Neural progenitor cell (in vitro differentiated cells): ENCODE measurements at places on chromosomes 12 and 14. TPM values are rescaled to one million over a fixed set of nuclear protein-coding genes. Genes with fewer than 3 reads are reported as not detected.
A peak's percentile ranks its signal among the peaks of the same experiment; 100 is the strongest.

The KMT2D gene
- total RNA-seq = 19.0 and 31.3 TPM in 2 replicates

The ENDOU gene
- total RNA-seq = not detected in 2 replicates

The IL26 gene
- total RNA-seq = not detected in 2 replicates

The CELA1 gene
- total RNA-seq = not detected in 2 replicates

The SDR9C7 gene
- total RNA-seq = 0.28 and 0.32 TPM in 2 replicates

The RIC8B gene
- total RNA-seq = 21.2 and 33.2 TPM in 2 replicates

The DNAJC22 gene
- 0.34 and 0.39 TPM in 2 replicates for total RNA-seq

The RFX4 gene
- total RNA-seq = 0.22 and 3.4 TPM in 2 replicates

The SLC17A8 gene
- total RNA-seq = not detected in 2 replicates

The LPAR5 gene
- total RNA-seq = 0.04 and 0.22 TPM in 2 replicates

DNA sequence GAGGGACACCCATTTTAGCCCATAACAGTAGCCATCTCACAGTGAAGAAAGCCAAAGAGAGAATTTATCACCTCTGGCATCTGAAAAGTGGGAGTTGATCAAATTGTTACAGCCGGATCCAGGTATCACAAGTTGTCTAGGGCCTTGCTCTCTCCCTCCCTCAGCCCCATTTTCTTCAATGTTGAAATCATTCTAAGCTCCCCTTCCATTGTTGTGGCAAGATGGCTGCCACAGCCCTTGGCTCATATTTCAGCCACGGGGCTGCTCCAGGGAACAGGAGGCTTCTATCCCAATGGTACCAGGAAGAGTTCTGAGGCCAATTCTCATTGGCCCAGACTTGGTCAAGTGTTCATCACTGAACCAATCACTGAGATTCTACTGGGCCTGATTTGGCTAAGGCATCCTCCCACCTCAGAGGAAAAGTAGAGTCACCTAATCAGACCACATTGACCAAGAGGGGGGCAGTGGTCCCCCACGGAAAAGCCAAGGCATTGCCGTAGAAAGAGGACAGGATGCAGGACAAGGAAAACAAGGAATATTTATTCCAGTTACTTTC lies 106.2 kb downstream of the GPATCH2L start:
- peak; percentile 37 for DNase-seq

DNA sequence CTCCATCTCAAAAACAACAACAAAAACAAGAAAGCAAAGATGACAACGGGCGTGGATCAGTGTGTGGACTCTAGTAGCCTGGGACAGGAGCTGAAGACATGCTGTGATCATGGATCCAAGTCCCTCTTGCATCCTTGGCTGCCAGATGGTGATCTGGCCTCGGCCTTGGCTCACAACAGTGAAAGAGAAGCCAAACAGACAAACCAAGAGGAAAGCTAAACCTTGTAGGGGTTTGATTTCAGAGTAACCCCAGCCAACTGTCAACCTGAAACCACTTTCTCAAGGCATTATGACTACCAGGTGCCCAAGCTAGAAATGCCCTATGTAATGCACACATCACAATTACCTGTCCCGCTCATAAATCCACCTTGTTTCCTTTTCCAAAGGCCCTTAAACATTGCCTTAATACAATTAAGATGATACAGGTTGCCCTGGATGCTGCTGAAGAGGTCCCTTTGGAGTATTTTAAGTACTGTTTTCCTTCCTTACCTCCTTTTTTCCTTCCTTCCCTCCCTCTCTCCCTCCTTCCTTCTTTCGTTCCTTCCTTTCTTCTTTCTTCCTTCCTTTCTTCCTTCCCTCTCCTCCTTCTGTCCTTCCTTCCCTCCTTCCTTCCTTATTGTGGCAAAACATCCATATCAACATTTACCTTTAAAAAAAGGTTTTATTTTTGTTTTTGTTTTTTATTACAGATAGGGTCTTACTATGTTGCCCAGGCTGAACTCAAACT lies 41.4 kb upstream of the NINJ2 start:
- no peak for DNase-seq

DNA sequence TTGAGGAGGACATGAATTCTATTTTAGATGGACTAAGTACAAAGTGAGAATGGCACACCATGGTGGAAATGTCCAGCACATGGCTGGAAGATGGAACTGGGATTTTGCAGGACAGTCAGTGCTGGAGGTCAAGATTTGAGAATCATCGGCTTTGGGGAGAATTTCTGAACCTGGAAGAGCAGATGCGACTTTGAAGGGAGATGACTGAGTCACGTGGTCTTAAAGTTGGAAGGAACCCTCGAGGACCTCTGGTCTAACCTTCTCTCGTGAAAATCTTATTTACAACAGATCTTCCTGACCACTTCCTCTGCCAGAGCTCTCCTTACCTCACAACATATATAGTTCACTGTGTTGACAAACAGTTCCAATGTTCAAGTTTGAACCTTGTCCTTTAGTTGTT lies 415.4 kb downstream of the ATP23 start:
- DNase-seq = no peak

- DNase-seq = no peak
Measured at GRCh38 chr14:58807191-58807590, 169.4 kb downstream of the DACT1 start.

GRCh38 chr12:951176-951575 lies 1.7 kb upstream of the RAD52 start:
- DNase-seq = no peak

GRCh38 chr14:82138431-82138830 lies 604.8 kb upstream of the SEL1L start:
- no peak for DNase-seq

GRCh38 chr12:121033625-121034349 lies 5.3 kb downstream of the OASL start:
- no peak for DNase-seq

- DNase-seq = peak; percentile 65
Measured at GRCh38 chr12:52061470-52062166, 8.2 kb upstream of the ATG101 start.

DNA sequence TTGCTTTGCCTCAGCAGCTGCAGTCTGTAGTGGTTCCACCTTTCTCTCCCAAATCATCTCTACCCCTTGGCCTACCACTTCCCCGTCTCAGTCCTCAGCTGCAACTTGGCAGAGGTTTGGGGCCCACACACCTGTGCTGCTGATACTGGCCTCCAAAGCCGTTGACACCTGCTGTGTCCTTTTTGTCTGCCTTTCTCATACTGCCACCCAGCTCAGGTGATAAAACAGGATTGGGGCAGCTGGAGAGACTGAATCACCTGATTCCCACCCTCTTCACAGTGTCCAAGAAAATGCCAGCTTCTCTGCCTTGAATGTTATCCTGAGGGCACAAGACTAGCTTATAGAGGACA lies 103.7 kb downstream of the ETV6 start:
- no peak for DNase-seq

DNA sequence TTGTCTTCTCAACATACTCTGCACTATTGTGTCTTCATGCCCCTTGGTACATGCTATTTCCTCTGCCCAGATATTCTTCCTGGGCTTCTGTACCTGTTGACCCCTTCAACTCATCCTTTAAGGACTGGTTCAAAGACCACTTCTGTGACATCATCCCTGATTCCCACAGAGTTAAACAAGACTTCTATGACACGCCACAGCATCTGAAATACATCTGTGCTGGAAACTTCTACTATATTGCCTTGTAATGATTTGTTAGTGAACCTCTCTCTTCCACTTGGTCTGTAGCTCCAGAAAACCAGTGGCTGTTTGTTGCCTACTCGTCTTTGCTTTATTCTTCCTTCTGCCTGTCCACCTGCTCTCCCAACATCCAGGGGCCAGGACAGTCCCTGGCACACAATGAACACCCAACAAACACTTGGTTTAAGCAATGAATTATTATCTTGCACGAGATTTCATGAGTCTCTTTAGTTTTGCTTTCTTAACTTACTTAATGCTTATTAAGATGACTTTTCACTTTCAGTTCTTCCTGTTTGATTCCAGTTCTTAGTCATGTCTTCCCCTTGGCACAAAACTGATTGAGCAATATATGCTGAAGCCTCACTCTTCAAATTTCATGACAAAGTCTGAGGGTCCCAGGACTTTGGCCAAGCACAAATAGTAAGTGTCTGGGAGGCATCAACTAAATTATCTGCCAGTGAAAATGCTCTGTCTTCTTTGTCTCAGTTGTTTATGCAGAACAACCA lies 485.9 kb downstream of the APAF1 start:
- DNase-seq = no peak

DNA sequence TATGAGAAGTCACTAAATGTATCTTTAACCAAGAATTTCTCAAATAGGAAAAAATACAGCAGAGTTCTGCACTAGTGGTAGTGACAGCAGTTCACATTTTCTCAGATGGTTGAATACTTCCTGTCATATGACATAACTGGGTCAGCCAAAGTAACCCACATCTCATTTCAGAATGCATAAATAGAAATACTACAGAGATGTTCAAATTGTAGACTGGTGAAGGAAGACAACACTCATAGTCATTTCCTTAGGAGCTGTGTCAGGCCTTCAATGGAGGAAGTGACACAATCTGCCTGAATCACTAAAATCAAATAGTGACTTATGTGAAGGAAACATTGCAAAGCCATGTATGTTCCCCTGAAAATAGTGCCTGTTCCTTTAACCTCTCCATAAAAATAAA lies 32.4 kb downstream of the FERMT2 start:
- no peak for DNase-seq

DNA sequence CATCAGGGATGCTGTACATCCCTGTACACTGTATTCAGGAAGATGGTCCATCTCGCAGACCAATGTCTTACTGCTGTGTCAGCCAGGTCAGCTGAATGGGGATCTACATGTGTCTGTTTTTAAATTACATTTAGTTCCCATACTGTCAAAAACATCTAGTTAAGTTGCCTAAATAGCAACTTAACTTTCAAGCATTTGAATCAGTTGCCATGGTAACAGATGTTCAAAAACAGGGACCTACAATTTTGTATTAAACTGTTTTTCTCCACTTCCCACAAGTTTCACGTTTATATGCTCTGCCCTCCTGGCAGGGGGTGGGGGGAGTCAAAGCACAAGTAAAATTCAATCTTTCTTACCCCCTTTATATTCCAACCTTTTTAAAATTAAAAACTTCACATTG lies 38.3 kb downstream of the C12orf42 start:
- DNase-seq = no peak

- DNase-seq = no peak
Measured at GRCh38 chr14:22878271-22879246, 4.5 kb upstream of the REM2 start.

DNA sequence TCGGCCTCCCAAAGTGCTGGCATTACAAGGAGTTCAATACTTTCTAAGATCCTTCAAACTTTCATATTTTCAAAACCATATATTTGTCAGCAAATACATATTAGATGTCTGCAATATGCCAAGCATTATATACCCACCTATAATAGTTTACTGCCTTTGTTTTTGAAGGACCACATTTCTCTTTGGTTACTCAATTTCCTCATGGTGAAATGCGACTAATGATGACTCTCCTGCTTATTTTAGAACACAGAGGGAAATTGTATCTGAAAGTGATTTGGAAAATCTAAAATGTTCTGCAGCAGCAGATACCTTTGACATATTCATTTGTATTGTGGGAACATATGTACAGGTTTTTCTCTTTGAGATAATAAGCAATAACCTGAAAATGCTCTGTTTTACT lies 2.7 kb upstream of the CNTN1 start:
- no peak for DNase-seq

- DNase-seq = no peak
Measured at GRCh38 chr14:82224610-82225009, 691.0 kb upstream of the SEL1L start.

GRCh38 chr14:100654025-100654813 lies 67.0 kb upstream of the BEGAIN start:
- DNase-seq = no peak

GRCh38 chr12:106023039-106023438 lies 115.7 kb downstream of the NUAK1 start:
- DNase-seq = no peak
